IPS DF 19.7 (cell line): ENCODE measurements at places on chromosomes 1 and 21.

DNA sequence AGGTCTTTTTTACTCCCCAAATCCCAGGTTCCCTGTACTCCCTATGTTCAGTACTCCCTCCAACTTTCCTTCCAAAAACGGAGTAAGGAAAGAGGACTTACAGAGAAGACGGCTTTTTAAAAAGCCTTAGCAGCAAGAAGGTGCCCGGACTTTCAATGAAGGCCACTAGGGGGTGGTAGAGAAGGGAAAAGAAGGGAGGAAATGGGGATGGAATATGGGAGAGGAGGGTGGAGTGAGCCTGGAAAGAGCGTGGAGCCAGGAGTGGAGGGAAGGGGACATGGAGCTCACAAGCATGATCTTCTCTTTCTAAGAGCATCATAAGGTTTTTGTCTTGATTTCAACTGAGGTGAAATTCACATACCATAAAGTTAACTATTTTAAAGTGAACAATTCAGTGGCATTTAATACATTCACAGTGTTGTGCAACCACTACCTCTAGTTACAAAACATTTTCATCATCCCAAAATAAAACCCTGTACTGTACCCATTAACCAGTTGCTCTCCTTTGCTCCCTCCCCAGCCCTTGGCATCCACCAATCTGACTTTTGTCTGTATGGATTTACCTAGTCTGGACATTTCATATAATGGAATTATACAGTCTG, 129.9 kb downstream of the ZNF281 start:
- DNase-seq = no peak

GRCh38 chr1:197180252-197180878, 33.9 kb upstream of the ASPM start:
- no peak for DNase-seq

DNA sequence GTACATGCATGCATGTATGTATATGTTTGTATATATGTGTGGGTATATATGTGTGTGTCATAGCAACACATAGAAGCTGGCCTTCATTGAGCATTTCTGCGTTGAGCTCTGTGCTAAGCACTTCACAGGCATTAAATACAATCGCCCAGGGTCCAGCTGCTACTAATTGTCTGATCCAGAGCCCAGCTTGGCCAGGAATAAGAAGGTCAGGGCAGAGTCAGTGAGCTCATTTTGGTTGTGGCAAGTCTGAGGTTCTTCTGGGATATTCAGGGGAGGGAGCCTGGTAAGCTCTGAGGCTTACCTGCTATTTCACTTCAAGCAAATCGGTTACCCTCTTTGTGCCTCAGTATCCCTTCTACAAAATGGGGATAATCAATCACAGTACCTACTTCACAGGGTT, 59.6 kb downstream of the FOXO6 start:
- DNase-seq = no peak

DNA sequence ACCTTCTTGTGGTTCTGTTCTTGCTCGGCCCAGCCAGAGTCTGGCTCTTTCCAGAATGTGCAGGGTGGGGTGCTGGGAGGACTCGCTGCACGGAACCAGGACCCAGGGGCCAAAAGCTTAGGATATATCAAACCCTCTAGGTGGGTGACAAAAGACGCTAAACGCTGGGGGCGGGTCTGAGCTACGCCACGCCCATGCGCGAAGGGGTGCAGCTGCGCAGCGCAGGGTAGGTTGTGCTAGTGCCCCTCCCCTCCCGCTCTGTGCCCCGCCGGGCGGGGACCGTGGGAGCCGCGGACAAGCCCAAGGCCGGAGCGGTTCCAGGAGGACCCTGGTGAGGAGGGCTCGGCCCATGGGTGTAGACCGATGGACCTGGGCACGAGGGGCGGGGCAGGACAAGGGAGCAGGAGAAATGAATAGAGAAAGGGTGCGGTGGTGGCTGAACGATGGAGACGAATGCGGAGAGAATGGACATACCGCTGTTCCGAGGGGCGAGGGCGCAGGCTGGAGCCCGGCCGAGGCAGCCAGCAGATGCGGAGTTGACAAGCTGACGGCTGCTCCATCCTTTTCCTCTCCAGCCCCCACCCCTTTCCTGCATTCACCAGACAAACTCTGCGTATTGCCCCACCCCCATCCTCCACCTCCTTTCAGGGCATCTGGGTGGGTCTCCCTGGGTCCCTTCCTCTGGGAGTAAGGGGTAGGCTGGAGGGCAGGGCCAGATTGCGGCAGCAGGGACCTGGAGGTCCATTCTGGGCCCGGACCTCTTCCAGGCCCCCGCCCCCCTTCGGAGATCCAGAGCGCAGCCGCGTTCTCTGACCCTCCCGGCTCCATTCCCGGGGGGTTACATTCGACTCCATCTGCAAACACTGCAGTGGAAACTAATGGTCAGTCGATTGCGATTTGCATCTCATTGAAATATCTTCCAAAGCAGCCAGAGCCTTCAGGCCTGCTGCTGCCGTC, at the start of gene RUSC1:
Gene RUSC1, plus strand, starts transcription at position 234 of the 957 bp plus-strand sequence. CDS start 880 bp downstream, outside the sequence.
- DNase-seq = no peak

DNA sequence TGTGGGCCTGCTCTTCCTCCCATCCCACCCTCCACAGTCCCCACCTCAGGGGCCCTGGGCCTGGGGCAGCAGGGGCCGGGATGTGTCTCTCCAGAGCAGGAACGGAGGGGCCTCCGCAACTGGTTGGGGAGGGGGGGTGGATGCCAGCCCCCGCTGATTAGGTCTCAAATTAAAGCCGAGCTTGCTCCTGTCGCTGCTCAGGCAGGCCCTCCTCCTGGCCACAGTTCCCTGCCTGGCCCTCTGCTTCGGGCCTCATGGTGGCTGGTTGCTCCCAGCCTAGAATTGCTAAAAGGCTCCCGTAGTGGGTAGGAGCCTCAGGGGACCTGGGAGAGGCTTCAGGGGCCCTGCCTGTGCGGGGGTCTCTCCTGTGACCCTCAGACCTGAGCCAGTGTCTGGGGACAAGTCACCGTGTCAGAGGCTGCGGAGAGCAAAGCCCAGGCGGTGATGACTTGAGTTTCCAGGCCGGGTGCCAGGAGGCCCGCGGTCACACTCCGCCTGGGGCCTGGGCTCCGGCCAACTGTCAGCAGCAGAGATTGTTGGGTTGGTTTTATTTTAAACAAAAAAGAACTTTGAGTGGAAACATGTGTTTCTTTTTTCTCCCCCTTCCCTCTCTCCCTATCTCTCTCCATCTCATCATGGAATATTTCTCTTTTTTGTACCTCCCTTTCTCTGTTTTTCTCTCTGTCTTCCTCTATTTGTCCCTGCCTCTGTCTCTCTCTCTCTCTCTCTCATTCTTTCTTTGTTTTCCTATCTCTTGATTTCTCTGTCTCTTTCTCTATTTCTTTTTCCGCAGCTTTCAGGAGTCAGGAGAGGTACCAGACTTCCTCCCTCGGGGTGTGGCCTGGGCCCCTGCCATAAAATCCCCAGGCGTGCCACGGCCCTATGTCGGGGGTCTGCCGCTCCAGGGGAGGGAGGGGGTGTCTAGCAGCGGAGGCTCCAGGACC, 20.0 kb upstream of the EPHA2 start:
- no peak for DNase-seq

DNA sequence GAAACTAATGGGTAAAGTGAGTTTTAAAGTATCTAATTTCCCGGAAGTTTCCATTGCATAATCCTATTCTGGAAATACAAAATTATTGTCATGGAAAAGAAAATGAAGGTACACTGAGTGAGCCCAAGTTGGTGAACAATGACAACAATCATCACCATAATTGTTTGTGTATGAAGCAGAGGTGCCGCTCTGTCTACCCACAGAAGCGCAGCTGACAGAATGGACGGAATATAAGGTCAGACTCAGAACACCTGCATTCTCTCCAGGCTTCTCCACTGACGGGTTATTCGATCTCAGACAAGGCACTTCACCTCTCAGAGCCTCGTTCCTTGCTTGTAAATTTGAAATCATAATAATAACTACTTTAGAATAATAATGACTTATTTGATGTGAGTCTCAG, 99.1 kb upstream of the NGF start:
- DNase-seq = no peak

DNA sequence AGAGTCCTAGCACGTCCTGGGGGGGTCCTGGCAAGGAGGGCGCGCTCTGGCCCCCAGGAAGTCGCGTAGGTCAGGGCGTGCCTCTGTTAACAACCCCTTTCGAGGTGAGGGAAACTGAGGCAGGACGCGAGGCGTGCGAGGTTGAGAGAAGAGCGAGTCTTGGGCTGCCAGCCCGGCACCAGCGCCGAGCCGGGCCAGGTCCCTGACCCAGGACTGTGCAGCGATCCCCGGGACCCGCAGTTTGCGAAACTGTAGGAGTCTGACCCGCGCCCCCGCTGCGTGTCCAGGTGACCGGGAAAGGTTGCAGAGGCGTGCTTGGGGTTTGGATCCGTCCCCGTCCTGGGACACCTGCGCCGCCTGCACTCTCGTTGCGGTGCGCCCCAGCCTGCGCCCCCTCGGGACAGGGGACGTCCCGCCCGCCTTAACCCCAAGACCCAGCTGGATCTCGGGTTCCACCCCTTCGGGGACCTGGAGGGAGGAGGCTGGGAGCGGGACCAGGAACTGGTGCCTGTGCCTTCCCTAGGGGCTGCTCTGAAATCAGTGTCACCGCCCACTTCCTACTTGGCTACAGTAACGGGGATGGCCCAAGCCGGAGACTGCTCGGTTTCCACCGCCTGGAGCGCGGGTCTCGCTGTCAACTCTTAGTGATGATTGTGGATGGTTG, 493 bp downstream of the DISC1 start:
- peak; percentile 45 for DNase-seq

GRCh38 chr1:155017946-155018316, 15.3 kb downstream of the ZBTB7B start:
- no peak for DNase-seq

GRCh38 chr1:162019006-162019405, 4.7 kb downstream of the OLFML2B start:
- no peak for DNase-seq

DNA sequence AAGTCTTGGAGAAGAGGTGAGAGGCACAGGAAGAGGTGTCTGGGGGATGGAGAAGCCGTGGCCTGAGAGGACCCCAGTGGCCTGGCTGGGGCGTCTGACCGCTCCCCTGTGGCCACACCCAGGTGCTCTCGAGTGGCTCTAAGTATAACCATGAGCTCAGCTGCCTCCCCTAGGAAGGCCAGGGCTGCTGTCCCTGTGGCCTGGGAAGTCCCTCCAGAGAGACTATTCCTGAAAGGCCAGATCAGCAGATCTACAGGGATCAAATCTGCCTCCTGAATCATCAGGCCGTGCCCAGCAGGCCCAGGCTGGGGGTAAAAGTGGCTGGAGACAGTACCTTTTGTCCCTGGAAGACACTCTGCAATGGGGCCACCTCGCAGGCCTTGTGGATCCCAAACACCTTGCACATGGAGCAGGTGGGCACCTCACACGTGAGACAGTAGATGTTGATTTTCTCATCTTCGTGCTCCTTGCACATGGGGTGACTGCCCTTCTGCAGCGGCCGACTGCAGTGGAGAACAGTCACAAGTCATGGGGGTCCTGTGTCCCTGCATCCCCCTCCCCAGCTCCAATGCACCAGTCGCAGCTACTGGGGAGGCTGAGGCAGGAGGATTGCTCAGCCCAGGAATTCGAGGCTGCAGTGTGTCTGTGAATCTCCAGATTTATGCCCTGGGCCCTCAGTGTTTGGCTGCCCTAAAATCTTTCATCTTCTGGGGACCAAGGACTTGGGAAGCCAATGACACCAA, 6.4 kb downstream of the TRIM63 start:
- no peak for DNase-seq

DNA sequence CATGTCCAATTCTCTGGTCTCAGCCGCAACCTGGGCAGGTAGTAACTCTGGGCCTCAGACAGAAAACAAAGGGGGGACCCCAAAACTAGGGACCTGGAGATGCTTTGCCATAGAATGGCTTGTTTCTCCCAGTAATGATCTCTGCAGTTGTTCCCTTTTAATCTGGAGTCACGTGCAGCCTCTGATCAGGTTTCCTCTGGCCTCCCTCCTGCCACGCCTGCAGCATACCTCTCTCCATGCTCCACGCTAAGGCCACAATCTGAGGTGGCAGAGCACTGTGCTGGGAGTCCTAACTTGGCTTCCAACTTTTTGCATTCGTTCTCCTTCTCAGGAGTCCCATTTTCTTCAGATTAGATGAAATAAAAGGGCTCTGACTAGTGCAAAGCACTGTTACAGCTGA, 1.9 kb downstream of the PABPC4 start:
- DNase-seq = no peak

- DNase-seq = no peak
These were observed 41.1 kb upstream of the RUNX3 start for GRCh38 chr1:24970926-24971875.

DNA sequence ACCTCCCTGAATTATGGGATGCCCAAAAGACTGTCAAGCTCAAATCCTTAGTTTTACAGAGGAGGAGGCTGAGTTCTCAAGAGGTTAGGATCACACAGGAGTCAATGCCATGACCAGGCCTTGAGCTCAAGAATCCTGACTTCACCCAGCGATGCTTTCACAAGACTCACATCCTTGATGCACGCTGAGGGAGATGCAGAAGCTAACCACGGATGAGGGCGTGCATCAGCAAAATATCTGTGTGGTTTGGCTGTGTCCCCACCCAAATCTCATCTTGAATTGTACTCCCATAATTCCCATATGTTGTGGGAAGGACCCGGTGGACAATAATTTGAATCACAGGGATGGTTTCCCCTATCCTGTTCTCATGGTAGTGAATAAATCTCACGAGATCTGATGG, 133.2 kb downstream of the KCNJ6 start:
- DNase-seq = no peak

- no peak for DNase-seq
These were observed 4.3 kb upstream of the SPATC1L start for GRCh38 chr21:46188226-46189212.

DNA sequence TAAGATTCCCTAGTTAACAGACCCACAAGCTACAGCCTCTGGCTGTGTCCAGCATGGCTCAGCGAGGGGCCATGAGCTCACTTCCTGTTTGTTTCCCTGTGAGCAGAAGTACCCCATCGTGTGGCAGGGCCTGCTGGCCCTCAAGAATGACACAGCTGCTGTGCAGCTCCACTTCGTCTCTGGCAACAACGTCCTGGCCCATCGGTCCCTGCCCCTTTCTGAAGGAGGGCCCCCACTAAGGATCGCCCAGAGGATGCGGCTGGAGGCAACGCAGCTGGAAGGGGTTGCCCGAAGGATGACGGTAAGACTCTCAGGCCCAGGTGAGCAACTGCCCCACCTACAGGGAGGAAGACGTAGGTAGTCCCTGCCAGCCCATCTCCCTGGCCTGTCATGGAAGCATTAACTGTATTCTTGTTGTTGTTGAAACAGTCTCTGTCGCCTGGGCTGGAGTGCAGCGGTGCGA, 38.2 kb downstream of the ZBTB17 start:
- no peak for DNase-seq

DNA sequence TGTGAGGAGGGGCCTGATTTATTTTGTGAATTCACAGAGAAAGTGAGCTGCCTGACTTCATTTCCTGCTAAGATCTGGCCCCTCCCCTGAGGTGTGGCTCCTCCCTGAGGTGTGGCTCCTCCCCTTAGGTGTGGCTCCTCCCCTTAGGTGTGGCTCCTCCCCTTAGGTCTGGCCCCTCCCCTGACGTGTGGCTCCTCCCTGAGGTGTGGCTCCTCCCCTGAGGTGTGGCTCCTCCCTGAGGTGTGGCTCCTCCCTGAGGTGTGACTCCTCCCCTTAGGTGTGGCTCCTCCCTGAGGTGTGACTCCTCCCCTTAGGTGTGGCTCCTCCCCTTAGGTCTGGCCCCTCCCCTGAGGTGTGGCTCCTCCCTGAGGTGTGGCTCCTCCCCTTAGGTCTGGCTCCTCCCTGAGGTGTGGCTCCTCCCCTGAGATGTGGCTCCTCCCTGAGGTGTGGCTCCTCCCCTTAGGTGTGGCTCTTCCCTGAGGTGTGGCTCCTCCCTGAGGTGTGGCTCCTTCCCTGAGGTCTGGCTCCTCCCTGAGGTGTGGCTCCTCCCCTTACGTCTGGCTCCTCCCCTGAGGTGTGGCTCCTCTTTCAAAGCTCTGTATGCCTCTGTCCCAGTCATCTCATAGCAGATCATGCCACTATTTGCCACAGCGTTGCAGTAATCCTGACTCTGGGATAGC, 26.9 kb upstream of the LRRC3 start:
- DNase-seq = no peak
